KBM-7 (cell line): ENCODE measurements at places on chromosomes 5 and 9.

GRCh38 chr9:127927988-127928675 lies 2.4 kb downstream of the PIP5KL1 start:
- DNase-seq = no peak

DNA sequence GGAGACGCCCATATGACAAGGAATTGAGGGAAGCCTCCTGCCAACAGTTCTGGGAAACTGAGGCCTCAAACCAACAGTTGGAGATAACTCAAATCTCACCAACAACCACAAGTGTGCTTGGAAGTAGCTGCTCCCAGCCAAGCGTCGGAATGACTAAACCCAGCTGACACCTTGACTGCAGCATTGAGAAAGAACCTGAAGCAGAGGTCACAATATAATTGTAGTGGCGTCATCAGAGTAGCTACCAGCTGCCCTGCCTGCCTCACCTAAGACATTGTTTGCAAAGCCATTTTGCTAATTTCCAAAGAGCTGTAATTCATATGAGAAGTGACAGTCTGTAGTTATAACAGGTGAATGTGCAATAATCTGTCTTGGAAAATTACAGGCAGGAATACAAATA lies 40.8 kb upstream of the ANKRD31 start:
- DNase-seq = no peak

- DNase-seq = no peak
These were observed 9.6 kb downstream of the EFNA5 start for GRCh38 chr5:107661038-107661649.

- DNase-seq = no peak
These were observed 291.3 kb upstream of the PCSK5 start for GRCh38 chr9:75599126-75599525.

- no peak for DNase-seq
These were observed 64.4 kb upstream of the RAI14 start for GRCh38 chr5:34591723-34592122.

GRCh38 chr5:147180751-147181150 lies 54.1 kb upstream of the STK32A start:
- no peak for DNase-seq

DNA sequence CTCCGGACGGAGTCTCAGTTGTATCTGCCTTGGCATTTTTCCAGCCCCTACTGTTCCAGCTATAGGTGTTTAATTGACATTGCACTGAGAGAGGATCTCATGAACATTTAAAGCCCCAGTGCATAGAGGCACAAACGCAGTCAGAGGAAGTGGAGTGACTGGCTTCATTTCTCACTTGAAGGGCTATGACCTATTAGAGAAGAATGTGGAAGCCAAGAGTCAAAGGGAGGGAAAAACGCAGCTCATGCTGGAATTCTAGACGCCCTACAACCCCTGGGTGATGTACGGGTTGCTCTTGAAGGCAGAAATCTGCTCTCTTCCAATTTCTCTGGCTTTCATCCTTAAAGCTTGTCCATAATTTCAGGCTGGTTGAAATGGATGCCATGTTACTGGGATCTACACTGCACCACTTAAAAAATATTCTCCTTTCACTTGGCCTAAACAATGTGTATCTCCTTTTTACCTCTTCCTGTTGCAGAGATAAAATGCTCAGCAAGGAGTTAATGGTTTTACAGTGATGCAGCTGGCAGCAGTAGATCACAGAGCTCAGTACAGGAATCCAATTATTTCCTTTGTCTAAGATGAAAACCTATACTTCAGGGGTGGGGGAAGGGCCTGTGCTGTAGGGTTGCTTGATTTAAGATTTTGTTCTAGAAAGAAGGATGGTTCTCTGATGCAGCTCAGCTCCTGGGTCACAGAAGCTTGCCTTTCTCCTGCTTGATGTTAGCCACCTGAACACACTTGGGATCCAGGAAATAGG lies 61.8 kb upstream of the MAMDC2 start:
- DNase-seq = no peak

- no peak for DNase-seq
These were observed 177.7 kb downstream of the NR2F1-AS1 start for GRCh38 chr5:93403141-93403928.

DNA sequence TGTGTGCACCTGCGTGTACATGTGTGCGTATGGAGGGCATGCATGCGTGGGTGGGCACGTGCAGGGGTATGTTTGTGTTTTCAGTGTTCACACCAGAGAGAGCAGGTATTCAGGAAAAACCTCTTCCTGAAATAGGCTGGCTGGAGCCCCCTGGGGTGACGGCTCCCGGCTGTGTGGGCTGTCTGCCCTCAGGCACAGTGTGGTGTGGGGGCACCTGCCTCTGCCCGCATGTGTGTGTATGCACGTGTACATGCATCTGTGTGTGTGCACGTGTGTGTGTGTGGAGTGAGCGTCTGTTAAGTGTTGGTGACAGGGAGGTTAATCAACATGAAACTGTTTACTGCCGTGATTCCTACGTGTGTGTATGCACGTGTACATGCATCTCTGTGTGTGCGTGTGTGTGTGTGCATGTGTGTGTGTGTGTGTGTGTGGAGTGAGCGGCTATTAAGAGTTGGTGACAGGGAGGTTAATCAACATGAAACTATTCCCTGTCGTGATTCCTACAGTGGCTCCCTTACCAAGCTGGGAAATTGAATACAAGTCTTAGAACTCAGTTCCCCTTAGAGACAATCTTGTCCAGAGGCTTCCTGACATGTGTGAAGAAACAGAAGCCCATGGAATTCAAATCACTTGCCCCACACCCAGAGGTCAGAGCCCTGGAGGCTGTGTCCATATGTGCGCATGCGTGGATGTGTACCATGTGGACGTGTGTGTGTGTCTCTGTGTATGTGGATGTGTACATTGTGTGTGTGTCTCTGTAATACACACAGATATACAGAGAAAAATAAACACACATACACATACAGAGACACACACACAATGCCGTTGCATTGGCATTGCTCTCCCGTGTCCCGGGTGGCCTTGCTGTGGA lies 372.4 kb upstream of the IRX4 start:
- no peak for DNase-seq

GRCh38 chr5:30197662-30198061 lies 995.8 kb upstream of the CDH6 start:
- DNase-seq = no peak

DNA sequence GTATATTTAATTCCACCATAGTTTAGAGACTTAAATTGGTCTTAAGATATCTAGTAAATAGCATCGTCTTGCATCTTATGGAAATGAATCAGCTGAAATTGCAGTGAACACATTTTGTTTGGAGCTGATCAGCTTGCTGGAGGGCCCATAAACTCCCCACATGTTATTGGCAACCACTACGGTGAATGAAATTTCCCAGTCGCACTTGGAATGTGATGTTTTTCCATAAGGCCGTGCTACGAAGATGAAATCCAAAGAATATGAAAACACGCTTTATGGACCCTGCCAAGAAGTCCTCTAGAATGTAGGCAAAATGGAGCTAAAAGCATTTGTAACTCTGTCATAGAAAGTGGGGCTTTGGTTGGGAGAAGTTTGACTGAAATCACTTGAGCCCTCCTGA lies 572.1 kb downstream of the ACTL7B start:
- DNase-seq = no peak

DNA sequence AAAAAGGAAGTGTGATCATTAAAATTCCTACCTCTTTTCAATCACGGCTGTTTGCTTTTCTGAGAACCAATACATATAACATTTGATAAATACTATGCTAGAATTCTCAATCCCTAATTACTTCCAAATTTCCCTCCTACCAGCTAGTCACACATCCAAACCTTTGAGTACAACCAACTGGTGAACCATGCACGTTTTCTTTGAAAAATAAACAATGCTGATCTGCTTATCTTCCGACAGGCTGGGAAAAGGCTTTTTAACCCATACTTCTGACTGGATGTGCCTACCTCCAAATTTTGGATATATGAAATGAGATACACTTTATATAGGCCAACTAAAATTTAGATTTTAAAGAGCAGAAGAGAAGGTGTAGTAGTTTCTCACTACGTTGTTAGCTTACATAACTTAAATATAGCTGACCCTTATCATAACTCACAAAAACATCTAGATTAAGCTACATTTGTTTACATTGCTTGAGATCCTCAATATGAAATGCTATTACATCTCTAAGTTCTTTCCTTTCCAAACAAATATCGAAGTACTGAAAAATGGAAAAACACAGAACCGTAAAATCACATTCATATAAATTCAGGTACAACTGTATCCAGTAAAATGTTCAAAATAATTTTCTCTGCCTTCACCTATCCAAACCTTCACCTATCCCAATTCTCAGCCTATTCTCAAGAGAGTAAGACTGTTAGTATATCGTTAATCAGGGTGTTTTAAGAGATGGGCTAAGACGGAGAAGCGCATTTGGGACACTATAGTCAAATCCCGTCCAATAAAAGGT lies 2.1 kb downstream of the NR3C1 start:
- no peak for DNase-seq
